Activated T-helper 1 cell treated with anti-CD3 and anti-CD28 coated beads, Interleukin-2, amount 50 U/mL, for 16 hours (primary cell): ENCODE measurements at places on chromosomes 2 and 18.

- DNase-seq: no peak
Measured at GRCh38 chr2:86304416-86304815, 33.0 kb downstream of the REEP1 start.

DNA sequence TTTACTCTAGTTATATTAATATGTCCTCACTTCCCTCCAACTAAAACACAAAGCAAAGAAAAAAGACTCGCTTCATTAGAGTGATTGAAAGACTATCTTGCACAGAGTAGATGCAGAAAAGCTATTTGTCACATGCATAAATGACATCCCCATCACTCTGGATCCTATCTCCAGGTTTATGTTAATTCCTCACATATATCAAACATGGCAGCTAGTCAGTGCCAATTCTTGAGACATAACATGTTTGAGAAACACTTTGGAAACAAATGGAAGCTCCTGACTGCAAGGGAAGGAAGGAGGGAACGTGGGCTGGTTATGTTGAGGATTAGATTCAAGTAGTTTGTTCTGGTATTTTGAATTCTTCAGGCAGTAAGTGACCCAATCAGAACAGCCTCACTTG, 89.8 kb upstream of the BCL2L11 start:
- no peak for DNase-seq

DNA sequence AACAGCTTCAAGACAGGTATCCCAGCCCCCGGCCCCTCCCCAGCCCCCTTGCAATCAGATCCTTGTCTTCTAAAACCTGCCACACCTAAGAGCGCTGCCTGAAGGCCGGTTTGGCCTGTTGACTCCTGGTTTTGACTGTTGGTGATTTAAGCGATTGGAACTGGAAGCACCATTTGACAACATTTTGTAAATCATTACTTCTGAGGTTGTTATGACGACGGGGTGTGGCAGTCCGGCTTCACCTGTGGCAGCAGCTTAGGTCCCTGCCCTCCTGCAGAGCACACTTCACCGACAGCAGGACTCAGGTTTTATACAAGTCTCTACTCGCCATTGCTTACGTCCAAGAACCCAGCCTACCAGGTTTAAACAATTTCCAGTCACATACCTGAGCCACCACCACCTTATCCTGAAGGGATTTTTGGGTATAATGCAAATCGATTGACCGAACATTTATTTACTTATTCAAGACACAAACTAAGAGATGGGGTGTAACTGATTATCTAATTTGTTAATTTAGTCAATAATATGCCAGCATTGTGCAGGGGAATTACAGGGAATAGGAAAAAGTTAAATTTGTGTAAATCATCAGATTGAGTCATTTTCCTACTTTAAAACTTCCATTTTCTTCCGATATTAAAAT, 707 bp upstream of the DGUOK start:
- no peak for DNase-seq

DNA sequence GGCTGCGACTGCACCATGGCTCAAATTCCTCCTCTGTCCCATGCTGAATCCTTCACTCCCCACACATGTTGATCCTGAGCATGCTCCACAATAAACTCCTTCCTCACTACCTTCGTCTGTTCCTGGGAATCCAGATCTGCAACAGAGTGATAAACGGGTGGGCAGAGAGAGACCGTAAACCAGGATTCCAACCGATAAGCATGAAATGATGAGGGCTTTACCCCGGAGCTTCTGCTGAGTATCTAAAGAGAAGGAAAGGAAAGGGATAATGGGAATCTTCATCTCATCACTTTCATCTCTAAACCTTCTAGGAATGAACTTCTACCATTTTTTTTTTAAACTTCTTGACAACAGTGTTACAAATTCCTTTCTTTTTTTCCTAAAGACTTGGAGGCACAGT, 329.3 kb upstream of the TNP1 start:
- DNase-seq: no peak

DNA sequence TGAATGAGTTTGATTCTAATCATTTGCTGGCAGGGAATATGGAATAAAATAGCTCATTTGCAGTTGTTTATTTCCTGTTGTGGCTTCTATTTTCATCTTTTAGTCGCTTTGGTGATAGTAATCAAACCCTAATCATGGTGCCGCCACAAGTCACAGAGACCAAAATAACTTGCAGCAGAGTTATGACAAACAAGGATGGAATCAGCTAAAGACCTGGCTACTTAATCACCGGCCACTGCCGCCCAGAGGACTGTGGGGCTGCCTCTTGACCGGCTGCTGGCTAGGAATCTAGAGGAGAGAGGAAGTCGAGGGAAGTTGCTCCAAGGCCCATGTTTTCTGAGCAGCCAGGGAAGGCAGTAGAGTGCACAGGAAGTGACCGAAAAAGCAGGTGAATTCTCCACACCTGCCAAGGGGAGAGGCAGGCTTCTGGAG, 5.1 kb upstream of the SMAD7 start:
- DNase-seq: no peak

- no peak for DNase-seq
Measured at GRCh38 chr2:148882051-148882450, 7.0 kb downstream of the KIF5C start.

GRCh38 chr18:59142274-59142673, 2.6 kb downstream of the SEC11C start:
- no peak for DNase-seq
